ENCODE measurements at places on chromosomes 2 and 18.

DNA sequence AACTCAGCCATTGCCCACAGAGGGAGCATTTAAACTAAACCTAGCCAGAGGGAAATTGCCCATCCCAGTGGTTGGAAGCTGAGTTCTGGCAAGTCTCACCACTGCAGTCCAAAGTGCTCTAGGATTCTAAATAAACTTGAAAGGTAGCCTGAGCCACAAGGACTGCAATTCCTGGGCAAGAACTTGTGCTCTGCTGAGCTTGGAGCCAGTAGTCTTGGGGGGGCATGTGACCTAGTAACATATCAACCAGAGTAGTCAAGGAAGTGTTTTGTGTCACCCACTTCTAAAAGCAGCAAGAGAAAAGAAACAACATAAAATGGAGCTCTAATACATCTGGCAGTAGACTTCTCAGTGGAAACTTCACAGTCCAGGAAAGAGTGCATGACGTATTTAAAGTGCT, 167.0 kb downstream of the PTH2R start:
- no peak for DNase-seq

DNA sequence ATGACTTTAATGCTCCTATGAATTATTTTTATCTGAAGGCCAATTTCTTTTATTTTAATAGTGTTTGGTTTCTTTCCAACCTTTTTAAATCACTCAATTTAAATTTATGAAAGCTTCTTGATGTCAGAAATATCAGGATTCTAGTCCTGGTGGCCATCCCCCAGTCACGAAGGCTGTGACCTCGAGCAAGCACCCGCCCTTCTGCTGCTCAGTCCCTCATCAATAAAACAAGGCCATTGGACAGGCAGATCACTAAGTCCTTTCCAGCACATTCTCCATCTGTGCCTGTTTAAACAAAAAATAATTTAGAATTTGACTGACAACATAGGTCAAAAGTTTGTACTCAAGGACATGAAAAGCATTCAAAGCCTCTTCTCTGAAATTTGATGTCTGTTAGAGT, 483.6 kb upstream of the VRK2 start:
- no peak for DNase-seq

DNA sequence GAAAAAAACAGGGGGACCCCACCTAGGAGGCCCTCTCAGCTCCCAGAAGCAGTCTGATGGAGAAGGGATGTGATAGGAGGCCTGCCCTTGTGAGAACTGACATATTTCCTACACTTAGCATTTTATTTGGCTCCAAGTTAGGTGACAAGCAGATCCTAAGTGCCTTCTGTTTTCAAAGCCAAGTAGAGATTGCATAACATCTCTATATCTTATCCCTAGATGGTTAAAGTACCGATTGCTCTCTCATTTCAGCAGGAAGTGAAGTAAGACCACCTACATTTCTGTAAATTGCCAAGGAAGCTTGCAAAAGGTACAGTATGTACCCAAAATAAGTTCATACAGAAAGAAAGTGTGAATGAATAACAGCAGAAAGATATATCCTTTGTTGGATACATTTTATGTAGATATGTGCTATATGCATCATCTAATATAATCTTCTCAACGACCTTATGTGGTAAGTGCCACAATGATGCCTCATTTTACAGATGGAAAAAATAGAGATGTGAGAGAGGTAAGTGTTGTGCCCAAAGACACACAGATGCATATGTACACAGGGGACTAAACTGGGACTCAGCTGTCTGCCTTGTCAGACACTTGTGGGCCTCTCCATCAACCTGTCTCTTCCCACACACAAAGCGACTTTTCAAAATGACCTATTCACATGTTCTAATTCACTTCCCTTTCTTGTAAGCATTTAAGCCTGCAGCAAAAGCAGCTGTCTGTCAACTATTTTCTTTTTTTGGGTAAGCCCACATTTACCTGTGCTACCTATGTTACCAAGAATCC, 38.9 kb downstream of the DHRS9 start:
- no peak for DNase-seq

DNA sequence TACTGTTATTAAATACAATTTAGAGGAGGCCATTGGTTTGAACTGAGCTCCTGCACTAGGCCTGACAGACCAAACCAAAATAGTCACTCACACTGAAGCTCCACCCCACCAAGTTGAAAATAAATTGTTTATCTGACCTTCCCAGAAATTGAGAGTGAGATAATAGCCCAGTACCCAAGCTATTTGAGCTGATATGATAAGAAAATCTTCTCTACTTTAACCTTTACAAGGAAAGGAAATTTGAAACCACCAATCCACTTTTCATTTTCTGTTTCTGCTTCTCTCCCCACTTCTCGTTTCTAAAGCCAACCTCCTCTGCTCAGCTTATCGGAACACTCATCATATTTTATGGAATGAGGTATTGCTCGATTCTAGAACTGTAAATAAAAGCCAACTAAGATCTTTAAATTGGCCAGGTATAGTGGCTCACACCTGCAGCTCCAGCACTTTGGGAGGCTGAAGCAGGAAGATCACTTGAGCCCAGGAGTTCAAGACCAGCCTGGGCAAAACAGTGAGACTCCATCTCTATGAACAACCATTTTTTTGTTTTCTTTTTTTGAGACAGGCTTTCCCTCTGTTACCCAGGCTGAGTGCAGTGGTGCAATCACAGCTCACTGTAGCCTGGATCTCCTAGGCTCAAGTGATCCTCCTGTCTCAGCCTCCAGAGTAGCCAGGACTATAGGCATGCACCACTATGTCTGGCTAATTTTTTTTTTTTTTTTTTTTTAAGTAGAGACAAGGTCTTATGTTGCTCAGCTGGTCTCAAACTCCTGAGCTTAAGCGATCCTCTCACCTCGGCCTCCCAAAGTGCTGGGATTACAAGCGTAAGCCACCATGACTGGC, 13.3 kb upstream of the GALM start:
- no peak for DNase-seq

GRCh38 chr18:73384246-73384645, 516.5 kb upstream of the NETO1 start:
- DNase-seq, result no peak

DNA sequence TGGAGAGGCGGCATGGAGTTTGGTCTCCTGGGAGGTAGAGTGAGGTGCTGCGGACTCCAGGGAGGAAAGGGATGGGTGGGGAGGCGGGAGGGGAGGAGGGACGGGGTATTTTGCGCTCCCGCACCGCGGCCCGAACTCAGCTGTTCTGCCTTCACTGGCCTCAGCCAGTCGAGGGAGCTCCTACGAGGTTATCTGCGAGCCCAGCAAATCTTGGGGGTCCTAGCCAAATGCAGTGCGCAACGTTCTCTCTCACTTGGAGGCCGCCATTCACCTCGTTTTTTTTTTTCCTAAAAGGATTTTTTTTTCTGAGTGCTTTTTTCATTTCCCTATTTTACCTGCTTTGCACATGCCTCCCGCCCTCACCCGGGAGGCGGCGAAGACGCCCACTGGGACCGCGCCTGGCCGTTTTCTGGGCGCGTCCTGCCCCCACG, 877 bp upstream of the BCL2L11 start:
- DNase-seq, result no peak

DNA sequence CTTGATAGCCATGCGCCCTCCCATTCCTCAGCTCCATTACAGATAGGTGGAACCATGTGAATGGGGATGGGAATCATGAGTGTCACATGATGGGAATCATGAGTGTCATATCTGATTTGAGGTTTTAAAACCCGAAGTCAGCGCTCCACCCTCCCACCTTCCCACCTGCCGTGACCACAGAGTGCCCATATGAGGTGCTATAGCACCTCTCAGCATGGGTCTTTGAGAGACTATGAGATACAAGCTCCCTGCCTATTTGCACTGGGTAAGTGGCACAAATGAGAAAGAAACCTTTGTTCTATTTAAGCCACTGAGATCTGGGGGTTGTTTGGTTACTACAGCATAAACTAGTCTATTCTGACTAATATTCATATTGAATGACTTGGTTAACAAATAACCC, 78.5 kb upstream of the PTPRM start:
- DNase-seq, result no peak

DNA sequence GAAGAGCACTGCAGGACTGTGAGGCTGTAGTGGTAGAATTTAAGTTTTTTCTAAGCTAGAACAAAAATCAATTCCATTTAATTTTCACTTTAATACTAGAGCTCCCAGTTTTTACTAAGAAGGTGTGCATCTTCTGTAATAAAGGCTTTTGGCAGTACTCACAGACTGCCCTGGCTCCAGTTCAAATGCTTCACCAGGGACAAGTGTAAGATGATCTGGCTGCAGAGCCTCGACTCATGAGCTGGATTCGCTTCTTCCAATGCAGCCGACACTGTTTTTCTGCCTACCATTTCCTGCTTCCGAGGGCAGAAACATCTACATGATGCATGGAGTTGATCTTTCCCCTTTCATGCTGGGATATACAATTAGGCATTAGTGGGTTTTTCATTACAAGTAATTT, 87.0 kb downstream of the FARSB start:
- no peak for DNase-seq

- no peak for DNase-seq
Measured at GRCh38 chr2:121972203-121972602, 216.8 kb downstream of the TSN start.

- DNase-seq, result no peak
Measured at GRCh38 chr2:239829326-239829725, 195.8 kb downstream of the NDUFA10 start.

- no peak for DNase-seq
Measured at GRCh38 chr2:69381337-69381737, 5.7 kb downstream of the GFPT1 start.

DNA sequence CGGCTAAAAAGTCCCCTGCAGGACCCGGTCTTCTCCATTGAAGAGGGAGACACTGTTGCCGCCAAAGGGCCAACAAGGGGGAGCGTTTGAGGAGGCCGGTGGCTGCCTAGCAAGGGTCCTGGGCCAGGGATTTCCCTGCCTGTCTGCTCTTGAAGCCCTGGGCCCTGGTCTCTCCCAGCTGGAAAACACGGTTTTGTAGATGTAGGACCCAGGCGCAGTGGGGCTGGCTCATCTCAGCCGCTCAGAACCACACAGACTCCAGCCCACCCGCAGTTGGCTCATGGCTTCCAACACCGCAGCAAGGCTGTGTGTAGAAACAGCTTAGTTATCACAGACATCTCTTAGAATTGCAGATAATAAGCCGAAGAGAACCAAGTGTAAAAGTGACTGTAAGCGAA, 57.1 kb upstream of the TWIST2 start:
- no peak for DNase-seq

- no peak for DNase-seq
Measured at GRCh38 chr2:9217838-9218770, 11.5 kb downstream of the ASAP2 start.

DNA sequence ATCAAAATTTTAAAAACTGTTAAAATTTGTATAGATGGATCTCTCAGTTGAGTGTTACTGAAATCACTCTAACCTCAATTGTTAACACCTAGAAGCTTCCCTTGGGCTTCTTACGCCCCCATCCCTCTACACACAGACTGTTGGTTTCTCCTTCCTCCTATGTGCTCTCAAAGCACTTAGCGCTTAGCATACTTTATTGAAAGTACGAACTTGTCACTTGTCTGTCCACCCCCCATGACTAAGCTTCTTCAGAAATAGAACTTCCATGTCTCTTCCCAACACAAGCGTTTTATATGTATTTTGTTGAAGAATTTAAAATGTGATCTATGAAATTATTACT, 441 bp downstream of the MPHOSPH10 start:
- DNase-seq, result no peak

All from stimulated activated naive B cell treated with anti-CD40 and anti-IgM and Interleukin-4, amounts not matched to agents 10 μg/mL and 1 μg/mL and 100 μg/mL, for 72 hours (primary cell).